ENCODE measurements at places on chromosomes 1 and 21.

- DNase-seq = no peak
Observed at GRCh38 chr1:97660431-97661105, 260.3 kb downstream of the DPYD start.

DNA sequence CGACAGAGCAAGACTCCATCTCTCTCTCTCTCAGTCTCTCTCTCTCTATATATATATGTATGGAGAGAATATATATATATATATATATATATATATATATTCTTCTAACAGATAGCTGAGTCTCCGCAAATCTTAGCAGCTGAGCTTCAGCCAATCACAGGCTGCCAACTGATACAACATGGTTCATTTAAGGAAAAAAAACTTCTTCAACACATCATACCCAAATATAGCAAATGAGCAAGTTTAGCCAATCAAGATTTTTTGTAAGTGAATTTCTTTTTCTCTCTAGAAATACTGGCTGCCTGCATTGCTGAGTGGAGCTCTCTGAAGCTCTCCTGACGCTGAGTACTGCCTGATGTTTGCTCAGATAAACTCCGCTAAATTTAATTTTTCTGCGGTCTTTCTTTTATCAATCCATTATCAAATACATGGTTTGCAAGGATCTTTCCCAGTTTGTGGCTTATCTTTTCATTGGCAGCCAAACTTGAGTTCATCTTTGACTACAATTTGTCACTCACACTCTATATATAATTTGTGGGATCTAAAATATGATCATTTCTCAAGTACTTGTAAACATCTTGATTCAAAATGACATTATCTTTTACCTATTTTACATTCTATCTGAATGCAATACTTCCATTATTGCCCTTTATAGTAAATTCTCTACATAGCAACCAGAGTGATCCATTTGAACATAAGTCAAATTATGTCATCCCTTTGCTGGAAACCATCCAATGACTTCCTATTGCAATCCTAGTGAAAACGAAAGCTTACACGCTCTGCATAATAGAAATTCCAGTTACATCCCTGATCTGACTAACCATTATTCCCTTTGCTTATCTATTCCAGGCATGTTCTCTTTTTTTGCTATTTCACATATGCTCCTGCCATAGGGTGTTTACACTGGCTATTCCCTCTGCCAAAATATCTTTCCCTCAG is 2131.7 kb downstream of the MRPL39 start:
- DNase-seq = no peak

DNA sequence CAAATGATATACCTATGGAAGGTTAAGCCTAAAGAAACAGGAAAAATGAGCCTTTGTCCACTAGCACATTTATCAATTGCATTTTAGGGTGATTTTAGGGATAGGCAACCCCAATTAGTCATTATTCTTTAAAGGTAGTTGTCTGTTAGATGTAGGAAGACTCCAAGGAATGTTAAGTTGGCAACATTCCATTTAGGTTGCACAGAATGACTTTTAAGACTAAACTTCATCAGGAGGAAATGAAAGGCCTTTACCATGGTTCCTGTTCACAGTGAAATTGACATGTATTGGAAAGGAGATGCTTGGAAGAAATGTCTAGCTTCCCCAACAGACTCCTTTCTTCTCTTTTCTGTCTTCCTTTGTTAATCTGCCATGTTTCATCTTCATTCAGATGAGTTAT is 1.6 kb upstream of the APOBEC4 start:
- no peak for DNase-seq

DNA sequence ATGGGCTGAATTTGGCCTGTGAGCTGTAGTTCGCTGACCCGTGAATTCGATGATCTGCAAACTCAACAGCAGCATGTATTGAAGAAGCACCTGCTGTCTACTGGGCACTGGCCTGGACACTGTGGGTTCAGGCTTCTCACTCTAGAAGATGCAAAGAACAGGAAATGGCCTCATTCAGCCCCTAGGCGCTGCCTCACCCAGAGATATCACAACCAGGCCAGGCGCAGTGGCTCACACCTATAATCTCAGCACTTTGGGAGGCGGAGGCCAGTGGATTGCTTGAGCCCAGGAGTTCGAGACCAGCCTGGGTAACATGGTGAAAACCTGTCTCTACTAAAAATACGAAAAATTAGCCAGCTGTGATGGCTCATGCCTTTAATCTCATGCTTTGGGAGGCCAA is 23.6 kb downstream of the MFAP2 start:
- DNase-seq = no peak

- no peak for DNase-seq
Observed at GRCh38 chr1:165355977-165356811, at the start of gene LMX1A. Gene LMX1A (minus strand): TSS chr1:165356715. CDS start chr1:165355559, 1,156 bp downstream.

GRCh38 chr1:6096243-6097116 is 50.8 kb downstream of the KCNAB2 start:
- DNase-seq = no peak

GRCh38 chr1:223712194-223712849 is at the start of gene CAPN2:
Gene CAPN2 (plus strand): TSS chr1:223712539. CDS start chr1:223712641, 102 bp downstream.
- DNase-seq = no peak

- no peak for DNase-seq
Observed at GRCh38 chr1:235077571-235078479, 50.8 kb downstream of the TOMM20 start.

DNA sequence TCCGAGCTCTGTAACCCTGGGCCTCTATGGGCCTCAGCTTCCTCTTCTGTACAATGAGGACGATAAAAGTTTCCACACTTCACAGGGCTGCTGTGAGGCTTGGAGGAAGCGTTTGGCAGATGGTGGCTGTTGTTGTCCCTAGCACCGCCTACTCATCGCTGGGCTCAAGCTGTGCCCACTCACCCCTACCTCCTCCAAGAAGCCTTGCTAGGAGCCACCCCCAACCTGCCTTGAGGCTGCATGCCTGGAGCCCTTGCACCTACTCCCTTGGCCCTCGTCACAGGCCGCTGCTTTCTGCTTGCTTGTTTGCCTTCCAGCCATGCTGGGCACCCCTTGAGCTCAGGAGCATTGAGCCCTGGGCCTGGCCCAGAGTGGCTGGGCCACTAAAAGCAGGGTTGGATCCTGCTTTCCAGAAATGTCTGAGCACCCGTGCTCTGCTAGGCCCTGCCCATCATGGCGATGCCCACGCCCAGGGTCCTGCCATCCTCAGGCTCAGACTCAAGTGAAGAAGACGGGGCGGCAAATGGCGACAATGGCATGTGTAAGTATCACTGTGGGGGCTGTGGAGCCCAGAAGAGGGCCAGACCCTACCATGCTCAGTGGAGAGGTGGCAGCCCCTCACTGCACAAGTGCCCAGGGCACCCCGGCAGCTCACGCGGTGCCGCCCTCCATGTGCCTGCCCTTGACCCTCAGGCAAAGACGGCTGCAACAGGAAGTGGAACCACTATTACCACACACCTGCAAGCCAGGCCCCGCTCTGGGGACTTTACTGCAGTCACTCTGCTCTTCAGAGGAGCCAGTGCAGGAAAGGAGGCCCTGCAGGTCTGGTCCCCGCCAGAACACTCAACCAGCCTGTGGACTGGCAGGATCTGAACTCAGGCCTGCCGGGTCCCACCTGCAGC is 9.5 kb downstream of the SH3BGRL3 start:
- DNase-seq = no peak

DNA sequence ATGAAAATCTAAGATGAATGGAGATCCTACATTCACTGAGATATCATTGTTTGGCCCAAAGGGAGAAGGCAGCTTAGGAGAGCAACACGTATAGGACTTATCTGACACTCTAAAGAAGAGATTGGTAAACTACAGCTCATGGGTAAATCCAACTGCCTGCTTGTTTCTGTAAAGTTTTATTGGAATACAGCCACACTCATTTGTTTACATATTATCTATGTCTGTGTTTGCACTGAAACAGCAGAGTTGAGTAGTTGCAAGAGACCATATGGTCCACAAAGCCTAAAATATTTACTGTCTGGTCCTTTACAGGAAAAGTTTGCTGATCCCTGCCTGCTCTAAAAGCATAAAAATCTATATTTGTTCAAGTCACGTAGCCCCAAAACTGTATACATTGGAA is 14.3 kb upstream of the LRRC53 start:
- no peak for DNase-seq

DNA sequence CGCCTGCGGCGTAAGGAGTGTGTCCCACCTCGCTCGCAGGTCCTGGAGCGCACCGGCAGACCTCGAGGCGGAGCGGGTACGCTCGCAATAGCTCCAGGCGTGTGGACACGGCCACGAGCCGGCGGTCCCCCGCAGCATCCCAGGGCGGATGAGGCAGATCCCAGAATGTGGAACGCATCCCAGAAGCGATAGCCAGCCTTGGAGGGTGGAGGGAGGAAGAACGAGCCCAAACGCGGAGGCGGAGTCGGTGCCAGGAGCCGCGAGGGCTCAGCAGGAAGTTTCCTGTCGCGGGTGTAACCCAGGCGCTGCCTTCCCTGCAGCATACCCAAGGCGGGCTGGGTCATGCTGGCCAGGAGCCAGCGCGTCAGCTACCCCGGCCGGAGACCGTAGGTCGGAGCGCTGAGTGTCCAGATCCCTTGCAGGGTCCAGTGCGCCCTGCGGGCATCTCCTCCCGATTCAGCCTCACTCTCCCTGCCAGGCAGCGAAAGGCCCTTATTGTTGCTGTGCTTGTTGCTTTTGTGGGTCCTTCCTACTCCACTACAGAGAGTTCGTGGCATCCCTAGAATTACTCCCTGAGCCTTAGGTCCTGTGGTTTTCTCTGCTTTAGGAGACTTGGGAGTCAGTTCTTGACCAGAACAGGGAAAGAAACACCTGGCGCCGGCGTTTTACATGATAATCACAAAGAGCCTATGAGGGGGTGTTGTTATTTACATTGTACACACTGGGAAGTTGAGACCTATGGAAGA is 27.7 kb downstream of the STYXL2 start:
- no peak for DNase-seq

DNA sequence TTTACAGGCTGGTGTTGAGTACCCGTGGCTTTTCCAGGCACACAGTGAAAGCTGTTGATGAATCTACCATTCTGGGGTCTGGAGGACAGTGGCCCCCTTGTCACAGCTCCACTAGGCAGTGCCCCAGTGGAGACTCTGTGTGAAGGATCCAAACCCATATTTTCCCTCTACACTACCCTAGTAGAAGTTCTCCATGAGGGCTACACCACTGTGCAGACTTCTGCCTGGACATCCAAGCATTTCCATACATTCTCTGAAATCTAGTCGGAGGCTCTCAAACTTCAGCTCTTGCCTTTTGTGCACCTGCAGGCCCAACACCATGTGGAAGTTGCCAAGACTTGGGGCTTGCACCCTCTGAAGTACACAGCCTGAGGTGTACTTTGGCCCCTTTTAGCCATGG is 227.8 kb downstream of the BACH1 start:
- no peak for DNase-seq

DNA sequence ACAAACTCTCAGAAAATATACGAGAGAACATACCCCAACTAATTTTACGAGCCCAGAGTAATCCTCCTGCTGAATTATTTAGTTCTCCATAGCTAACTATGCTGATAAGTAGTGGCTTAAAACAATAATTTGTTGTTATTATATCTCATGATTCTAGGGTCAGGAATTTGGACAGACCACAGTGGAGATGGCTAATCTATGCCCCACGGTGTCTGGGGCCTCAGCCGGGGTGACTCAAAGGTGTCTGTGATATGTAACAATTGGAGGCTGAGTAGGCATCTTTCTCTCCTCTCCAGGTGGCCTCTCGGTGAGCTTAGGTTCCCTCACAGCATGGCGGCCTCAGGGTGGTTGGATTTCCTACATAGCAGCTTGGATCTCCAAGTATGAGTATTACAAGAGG is 35.4 kb upstream of the FOXO6 start:
- no peak for DNase-seq

DNA sequence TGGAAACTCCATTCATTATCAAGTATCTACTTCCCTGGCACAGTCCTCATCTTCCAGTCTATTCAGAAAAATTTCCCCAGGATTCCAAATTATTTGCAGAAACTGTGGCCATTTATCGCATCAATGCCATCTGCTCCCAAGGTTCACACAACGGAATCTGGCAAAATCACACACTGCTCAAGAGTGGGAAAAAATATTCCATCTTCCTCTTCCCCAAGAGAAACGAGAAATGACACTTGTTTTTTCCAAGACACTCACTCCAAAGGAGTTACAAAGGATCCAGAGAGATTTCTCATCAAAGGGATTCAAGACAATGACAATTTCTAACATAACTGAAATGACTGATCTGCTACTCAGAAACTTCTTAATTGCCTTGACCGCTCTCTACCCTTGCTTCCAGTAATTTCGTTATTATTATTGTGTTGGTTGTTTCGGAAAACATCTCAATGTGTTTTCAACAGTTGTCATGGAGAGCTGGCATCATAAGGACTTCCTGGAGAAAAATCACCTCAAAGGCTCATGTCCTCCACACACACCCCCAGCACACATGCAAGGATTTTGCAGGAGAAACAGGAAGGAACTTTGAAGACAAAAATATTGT is 128.0 kb downstream of the PSMG1 start:
- DNase-seq = no peak

GRCh38 chr1:49051647-49052046 is 275.0 kb upstream of the BEND5 start:
- no peak for DNase-seq

DNA sequence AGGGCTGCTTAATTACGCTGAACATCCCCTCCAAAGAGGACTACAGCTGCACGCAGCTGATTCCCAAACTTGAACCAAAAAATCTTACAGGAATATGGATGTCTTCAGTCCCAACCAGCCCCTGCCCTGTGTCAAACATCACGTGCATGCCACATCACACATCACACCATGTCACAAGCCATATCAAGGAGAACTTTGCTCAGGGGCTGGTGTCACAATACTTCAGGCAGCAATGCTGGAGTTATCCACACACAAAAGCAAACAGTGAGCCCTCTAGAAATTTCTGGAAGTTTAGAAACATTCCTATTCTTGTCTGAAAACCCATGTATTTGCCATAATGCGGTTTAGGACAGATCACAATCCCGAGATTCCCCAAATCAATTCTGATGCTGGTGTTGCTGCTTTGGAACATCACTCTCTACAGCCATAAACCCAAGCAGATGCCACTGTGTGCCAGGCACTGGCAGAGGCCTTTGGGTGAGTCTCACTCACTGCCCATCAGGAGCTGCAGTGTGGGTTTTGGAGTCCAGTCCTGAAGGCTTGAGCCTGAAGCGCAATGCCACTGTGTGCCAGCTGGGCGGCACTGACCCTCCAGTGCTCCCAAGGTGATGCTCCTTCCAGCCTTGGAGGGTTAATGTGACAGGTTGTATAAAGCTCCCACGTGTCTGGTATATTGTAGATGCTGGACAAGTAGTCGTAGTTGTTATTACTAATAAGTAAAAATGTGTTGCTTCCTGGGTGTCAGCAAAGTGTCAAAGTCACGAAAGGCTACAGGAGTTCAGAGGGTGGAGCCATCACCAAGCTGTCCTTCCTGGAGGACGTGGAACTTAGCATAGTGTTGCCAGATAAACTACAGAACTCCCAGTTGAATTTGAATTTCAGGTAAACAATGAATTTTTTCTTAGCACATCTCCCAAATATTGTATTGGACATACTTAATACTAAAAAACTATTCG is 20.1 kb upstream of the EFNA1 start:
- DNase-seq = no peak

DNA sequence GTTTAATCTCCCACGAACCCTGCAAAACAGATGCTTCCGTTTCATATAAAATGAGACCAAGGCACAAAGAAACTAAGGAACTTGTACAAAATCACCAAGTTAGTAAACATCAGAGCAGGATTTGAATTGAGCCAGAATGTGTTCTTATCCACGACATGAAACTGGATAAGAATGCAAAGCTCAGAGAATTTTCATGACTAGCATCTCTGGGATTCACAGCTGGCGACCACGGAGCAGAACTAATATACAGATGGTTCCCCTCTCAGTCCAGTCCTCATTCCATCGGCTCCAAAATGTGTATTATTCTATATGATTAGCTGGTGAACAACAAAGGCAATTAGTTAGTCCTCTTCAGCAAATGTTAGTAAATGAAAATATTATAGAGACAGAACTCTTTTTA is 72.3 kb upstream of the ERG start:
- no peak for DNase-seq

GRCh38 chr1:23074012-23074411 is 54.7 kb downstream of the KDM1A start:
- DNase-seq = no peak
